ENCODE measurements at places on chromosomes 16 and 17.
A peak's percentile ranks its signal among the peaks of the same experiment; 100 is the strongest.

- DNase-seq = no peak
These were observed 18.5 kb downstream of the GTF3C1 start for GRCh38 chr16:27531186-27531585.

DNA sequence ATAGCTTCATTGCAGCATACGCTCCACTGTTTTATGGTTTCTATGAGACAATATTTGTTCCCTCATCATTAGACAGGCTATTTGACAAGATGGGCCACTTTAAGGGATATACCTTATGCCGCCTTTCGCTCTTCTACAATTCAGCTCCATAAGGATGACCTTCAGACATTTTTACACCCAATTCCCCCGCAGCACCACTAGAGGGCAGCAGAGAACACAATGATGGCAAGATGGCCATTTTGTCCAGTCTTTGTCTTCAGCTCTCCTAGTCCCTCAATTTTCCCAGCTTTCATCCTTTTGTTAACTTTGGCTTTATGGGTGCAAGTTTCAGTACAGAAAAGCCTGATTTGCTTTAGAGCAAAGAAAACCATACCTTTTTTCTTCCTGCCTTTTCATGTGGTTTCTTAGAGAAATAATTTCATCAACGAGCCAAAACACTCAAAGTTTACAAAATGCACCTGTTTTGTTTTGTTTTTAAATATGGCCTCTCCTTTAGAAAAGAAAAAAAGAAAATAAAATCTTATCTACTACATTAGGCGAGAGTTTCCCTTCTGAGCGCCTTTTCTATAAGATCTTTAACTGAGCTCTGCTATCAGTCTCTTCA, 355.3 kb downstream of the TOX3 start:
- peak; percentile 63 for DNase-seq

- DNase-seq = peak; percentile 71
These were observed 33.3 kb downstream of the OR1D5 start for GRCh38 chr17:3030096-3030495.

- DNase-seq = peak; percentile 6
These were observed 39.0 kb downstream of the HLF start for GRCh38 chr17:55303701-55304145.

- no peak for DNase-seq
These were observed 93.6 kb upstream of the DYNLRB2 start for GRCh38 chr16:80447241-80447640.

DNA sequence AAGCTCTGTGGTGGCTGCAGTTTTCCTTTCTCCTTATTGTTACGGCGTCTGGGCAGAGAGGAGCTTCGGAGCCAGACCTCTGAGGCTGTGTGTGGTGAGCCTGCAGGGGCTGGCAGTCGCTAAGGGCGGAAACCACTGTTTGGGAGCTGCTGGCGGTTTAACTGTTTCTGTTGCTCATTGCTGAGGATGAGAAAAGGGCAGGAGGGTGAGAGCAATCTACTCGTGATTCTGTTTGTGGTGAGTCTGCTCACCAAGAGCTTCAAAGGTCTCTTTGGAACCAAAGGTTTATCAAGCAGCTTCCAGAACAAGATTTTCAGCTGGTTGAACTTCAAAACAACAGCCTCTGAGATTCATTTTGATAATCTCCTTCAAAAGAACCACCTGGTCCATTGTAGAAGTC, 143.9 kb downstream of the ANKFN1 start:
- peak; percentile 44 for DNase-seq

GRCh38 chr17:77279448-77280303, 138.9 kb downstream of the SEC14L1 start:
- no peak for DNase-seq

DNA sequence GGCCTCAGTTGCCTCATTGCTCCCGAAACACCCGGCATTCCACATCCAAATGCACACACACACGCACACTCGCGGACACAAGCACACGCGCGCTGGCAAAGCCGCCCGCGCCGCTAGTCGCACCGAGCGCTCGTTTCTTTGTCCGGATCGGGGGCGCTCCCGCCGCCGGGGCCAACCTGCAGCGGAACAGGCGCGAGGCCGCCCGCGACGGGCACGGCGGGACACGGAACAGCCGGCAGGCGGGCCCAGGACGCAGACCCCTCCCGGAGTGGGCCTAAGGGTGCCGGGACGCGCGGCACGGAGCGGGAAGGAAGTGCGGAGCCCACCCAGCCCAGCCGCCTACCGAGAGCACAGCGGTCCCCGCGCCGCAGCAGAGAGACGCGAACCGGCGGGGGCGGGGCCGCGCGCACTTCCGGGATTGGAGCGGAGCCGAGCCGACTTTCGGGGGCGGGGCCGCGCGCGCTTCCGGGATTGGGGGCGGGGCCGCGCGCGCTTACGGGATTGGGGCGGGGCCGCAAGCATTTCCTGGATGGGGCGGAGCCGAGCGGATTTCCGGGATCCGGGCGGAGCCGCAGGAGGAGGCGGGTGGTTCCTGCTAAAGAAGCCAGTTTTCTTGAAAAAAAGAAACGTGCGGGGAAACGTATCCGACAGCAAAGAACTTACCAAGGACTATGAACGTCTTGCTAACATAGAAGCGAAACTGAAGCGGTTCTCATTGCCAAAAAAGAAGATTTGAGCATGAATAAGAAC, at the start of gene CYBC1:
TSS of gene CYBC1 (minus strand) at position 396 of the 750 bp plus-strand sequence. CDS start 1,498 bp downstream, outside the sequence.
- DNase-seq = peak; percentile 95

DNA sequence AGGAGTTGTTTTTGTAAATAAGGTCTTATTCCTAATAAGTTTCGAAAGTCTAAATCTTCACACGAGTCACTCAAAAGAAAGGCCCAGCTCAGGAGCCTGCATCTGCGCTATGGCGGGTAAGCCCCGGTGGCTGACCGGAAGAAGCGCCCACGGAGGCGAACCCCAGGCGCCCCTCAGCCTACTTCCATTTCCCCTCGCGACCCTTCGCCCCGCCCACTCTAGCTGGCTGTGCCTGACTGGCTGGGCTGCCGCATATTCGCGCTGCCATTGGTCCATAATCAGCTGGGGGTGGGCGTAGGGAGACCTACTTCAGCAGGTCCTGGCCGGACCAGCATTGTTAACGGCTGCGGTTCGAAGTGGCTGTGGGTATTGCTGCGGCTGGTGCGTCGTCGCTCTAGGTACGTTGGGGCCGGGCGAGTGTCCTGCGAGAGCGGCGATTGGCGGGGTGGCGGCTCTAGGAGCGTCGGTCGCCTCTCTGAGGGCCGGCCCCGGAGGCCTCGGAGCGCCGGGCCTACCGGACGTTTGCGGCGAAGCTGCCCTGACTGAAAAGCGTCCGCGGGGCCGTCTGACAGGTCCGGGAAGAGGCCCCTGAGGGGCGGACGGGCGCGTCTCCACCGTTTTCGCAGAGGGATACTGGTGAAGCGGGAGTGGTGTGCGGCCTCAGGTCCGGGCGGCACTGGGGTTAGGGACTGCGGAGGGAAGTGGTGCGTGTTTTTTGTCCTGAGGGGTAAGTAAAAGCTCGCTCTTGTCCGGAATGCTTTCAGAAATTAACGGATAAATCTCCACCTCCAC, at the start of gene ATF7IP2:
TSS of gene ATF7IP2 (plus strand) at position 337 of the 792 bp plus-strand sequence. CDS start 44,560 bp downstream, outside the sequence.
- peak; percentile 92 for DNase-seq

DNA sequence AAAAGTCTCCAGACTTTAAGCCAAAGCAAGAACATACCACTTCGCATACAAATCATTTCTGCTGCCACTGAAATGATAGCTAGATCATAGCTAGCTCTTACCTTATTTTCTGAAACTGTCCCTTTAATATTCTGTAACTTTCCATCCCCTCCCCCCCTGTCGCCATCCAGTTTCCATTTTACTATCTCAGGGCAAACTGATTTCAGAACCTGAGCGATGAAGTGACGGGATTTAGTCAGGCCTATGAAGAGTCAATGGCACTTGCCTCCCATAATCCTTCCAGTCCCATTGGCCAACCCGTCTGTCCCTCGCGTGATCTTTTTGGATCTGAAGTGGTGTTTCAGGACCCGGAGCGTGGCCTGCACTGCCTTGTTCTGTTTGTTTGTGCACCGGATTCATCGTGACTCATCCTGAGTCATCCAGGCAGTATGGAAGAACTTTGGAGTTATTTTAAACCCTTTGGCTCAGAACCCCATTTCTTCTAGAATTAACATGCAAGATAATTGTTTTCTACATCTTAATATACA, 199.8 kb upstream of the CHMP6 start:
- DNase-seq = peak; percentile 92

- DNase-seq = no peak
These were observed 132.1 kb downstream of the KCNJ12 start for GRCh38 chr17:21508211-21508610.
